Activated CD4-positive, alpha-beta memory T cell treated with anti-CD3 and anti-CD28 coated beads for 36 hours (primary cell): ENCODE measurements at places on chromosomes 6 and 20. TPM values are rescaled to one million over a fixed set of nuclear protein-coding genes. Genes with fewer than 3 reads are reported as not detected.

Gene SLC22A16
- not detected for total RNA-seq

Gene NDUFAF4
- 56.3 TPM for total RNA-seq

Gene SLC26A8
- total RNA-seq = not detected

Gene SNPH
- 4.3 TPM for total RNA-seq

Gene SEMG1
- total RNA-seq = not detected

Gene KIF6
- 0.31 TPM for total RNA-seq

Gene PNPLA1
- total RNA-seq = not detected

Gene APCDD1L
- not detected for total RNA-seq

Gene ZNF311
- total RNA-seq = 1.3 TPM

Gene TASP1
- total RNA-seq = 8.2 TPM

Gene NOX3
- total RNA-seq = not detected
